ENCODE measurements at places on chromosomes 2 and 18. TPM values are rescaled to one million over a fixed set of nuclear protein-coding genes. Genes with fewer than 3 reads are reported as not detected.

DNA sequence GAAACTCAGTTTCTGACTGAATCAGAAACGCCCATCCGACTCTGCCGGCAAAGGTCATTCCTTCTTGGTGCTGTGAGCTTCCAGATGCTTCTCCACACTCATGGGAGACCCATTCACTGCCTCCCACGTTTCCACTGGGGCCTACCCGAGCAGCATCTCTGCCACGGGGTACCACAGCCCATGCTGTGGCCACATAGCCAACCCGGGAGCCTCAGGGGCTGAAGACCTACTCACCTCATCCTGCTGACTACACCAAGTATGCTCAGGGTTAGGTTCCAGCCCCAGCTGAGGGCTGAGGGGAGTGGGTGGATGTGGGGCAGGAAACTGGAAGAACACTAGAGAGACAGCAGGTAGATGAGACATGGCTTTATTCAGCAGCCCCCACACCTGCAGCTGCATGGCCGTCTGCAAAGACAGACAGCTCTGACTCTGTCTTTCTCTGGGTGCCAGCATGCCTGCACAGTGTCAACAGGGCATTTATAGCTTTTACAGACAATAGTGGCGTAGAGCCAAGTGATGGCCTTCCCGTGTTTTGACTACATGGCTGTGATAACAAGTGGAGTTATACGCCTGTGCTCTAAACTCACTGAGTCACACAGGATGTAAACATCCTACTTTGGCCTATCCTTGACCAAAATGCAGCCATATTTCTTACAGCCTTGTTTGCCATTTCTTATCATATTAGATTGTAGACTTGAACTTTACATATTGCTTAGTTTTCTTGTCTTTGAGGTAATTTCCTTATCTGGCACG is 16.5 kb upstream of the KLHL23 start:
- no peaks in the 10 kb centered on the region for H3K36me3 ChIP-seq
- no peak overlapping the region for H3K27ac ChIP-seq
- DNase-seq: no peak
- H3K4me3 ChIP-seq: no peak overlapping the region

DNA sequence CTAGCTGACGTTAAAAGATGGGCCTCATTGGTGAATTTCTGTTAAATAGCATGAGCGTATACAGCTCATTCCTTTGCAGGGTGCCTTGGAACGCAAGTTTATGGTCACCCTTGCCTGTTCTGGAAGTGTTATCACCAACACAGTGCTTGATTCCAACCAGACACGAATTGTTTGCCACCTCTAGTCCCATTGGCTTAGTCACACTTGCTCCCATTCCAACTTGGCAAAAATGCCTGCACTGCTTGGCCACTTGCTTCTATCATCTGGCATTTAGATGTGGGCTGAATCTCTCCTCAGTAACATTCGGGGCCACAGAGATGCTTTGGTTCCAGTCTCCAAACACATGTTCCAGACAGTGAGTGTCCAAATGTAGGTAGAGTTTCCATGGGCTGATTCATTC is 27.5 kb upstream of the ACVR1 start:
- H3K27me3 ChIP-seq: peaks cover 13% of the 10 kb centered on the region
- DNase-seq: no peak
- peaks cover 10% of the 10 kb centered on the region for H3K4me1 ChIP-seq
- H3K36me3 ChIP-seq: no peaks in the 10 kb centered on the region
- no peak overlapping the region for H3K4me3 ChIP-seq
- H3K27ac ChIP-seq: no peak overlapping the region

DNA sequence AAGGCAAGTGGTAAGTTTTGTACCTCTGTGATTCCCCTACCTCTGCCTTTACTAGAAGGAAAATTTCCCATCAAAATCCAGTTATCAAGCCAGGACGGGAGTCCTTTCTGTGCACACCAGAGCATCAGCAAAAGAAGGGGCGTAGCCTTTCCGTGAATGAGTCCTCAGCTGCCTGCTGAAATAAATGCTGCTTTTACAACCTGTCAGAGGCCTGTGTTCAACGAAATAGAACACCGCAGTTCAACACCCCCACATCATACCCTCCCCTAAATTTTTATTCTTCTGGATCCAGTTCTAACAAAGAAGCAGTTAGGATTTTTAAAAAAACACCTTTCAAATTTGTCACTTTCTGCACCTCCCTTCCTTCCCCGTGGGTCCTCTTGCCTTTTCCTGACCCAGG is 135.8 kb downstream of the SETBP1 start:
- H3K27ac ChIP-seq: peak overlapping the region; percentile 47
- no peak overlapping the region for H3K4me3 ChIP-seq
- no peaks in the 10 kb centered on the region for H3K27me3 ChIP-seq
- DNase-seq: no peak
- H3K36me3 ChIP-seq: peaks cover 11% of the 10 kb centered on the region

DNA sequence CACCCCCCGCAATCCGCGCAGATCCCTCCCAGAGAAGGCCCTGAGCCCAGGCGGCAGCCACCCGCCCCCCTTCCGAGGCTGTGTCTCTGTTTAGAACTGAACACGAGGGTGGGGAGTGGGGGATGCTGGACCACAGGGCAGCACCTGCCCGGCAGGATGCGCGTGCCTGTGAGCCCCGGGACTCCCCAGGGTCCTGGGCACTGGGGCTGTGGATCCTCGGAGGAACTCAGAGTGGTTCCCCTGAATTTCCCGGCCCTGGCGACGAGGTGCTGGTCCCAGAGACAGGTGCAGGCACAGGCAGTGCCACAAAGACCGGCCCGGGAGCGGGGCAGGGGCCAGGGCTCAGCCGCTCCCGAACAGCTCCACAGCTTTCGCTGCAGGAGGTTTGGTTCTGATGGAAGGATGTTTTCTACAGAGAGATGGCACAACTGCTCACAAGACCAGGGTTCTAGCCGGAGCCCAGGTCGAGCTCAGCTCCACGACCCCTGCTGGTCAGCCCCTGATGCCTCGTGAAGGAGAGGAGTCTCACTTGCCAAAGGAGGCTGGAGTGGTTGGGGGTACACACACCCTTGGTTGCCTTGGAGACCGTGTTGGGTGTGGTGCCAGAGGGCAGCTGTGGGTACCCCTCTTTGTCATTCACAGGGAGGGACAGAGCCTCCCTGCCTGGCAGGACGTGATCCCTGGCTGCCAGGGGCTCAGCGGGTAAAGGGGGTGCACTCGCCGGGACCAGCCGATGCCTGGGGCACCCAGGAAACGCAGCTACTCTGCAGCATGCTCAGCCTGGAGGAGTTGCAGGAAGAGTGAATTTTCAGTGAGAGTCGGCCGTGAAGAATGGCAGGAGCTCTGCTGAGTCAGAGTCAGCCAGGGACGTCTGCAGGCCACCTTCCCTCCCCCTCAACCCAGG is 4.4 kb upstream of the NEU4 start:
- no peak for DNase-seq
- peaks cover 5% of the 10 kb centered on the region for H3K4me1 ChIP-seq
- no peak overlapping the region for H3K27ac ChIP-seq
- peak overlapping the region; percentile 47 for H3K4me3 ChIP-seq
- H3K36me3 ChIP-seq: no peaks in the 10 kb centered on the region

GRCh38 chr2:175304541-175304940 is 123.0 kb upstream of the ATP5MC3 start:
- peaks cover 20% of the 10 kb centered on the region for H3K27me3 ChIP-seq
- H3K27ac ChIP-seq: no peak overlapping the region
- no peak for DNase-seq
- H3K4me3 ChIP-seq: no peak overlapping the region
- H3K4me1 ChIP-seq: no peaks in the 10 kb centered on the region
- H3K36me3 ChIP-seq: no peaks in the 10 kb centered on the region

DNA sequence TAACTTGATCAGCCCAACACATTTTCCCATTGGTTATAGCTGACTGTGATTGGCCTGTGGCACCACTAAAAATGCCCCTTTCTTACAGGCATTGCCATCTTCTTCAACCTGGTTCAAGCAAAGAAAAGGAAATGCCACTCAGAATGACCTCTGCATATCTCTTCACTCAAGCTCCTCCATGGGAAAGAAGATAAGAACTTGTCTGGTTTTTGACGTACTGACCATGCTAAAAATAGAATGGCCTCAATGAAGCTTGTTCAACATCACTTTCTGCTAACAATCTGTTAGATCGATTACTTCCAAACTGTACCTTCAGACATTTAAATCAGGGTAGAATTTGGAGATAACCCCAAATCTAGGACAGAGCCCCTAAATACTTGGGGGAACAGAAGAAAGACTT is 109.5 kb downstream of the CABYR start:
- H3K27me3 ChIP-seq: peaks cover 19% of the 10 kb centered on the region
- DNase-seq: no peak
- no peaks in the 10 kb centered on the region for H3K36me3 ChIP-seq
- H3K4me3 ChIP-seq: no peak overlapping the region
- H3K4me1 ChIP-seq: peaks cover 7% of the 10 kb centered on the region
- H3K27ac ChIP-seq: no peak overlapping the region

DNA sequence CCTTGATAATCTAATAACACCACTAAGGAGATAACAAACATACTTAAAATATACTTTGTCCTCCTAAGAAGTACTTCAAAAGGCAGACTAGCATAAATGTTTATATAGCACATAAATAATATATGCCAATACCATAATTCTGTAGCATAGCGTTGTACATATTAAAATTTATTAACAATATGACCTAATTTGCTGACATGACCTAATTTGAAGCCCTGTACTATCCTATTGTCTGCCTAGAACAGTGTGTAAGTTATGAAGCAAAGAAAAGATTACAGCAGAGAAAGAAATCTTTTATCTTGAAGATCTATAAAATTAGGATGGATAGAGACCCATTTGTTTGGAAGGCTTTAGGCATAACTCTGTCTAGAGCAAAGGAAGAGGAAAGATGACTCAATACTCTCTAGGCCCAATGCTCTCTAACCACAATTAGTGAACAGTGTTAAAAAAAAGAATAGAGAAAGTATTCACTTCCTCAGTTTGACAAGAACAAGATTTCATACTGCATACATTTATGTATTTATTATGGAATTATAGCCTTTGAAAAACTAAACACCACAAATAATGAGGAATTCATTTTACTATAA is 231.3 kb downstream of the ZRANB3 start:
- no peak overlapping the region for H3K27ac ChIP-seq
- H3K27me3 ChIP-seq: no peaks in the 10 kb centered on the region
- H3K4me1 ChIP-seq: no peaks in the 10 kb centered on the region
- H3K36me3 ChIP-seq: peaks cover 22% of the 10 kb centered on the region
- DNase-seq: no peak

- no peak overlapping the region for H3K27ac ChIP-seq
- H3K4me1 ChIP-seq: peaks cover 5% of the 10 kb centered on the region
- DNase-seq: no peak
Observed at GRCh38 chr2:101111917-101112771, 39.0 kb downstream of the TBC1D8 start.

DNA sequence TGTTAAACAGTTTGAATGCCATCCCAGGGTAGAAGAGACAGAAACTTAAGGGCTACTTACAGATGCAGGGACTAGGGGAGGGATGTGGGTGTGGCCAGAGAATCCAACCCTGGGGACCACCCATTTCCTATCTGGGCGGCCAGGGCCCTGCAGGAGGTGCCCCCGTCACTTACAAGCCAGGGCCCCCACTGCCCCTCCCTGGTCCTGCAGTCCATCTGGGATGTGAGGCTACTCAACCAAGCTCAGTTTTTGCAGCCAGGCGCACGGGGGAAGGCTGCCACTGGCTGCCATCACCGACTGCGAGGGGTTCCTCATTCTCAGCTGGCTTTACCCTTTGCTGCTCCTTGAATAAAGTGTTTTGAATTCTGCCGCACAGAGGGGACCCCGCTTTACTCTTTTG is 42.1 kb downstream of the RRM2 start:
- no peaks in the 10 kb centered on the region for H3K36me3 ChIP-seq
- no peak for DNase-seq
- no peak overlapping the region for H3K4me3 ChIP-seq

DNA sequence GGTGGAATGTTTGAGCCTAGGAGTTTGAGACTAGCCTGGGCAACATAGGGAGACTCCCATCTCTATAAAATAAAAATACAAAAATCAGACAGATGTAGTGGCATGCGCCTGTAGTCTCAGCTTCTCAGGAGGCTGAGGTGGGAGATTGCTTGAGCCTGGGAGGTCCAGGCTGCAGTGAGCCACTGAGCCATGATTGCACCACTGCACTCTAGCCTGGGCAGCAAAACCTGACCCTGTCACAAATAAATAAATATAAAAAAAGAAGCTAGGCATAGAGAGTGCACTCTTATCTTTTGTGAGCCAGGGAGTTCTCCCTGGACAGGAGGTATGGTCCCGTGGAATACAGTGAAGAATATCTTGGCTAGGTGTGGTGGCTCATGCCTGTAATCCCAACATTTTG is 11.0 kb upstream of the KYNU start:
- peak overlapping the region; percentile 35 for H3K4me3 ChIP-seq
- no peaks in the 10 kb centered on the region for H3K36me3 ChIP-seq
- H3K27ac ChIP-seq: no peak overlapping the region
- DNase-seq: no peak
- H3K27me3 ChIP-seq: no peaks in the 10 kb centered on the region

- H3K36me3 ChIP-seq: peaks cover 30% of the 10 kb centered on the region
- DNase-seq: no peak
- no peak overlapping the region for H3K27ac ChIP-seq
- H3K27me3 ChIP-seq: peaks cover 65% of the 10 kb centered on the region
- no peak overlapping the region for H3K4me3 ChIP-seq
Observed at GRCh38 chr2:1045109-1045508, 94.5 kb downstream of the SNTG2 start.

DNA sequence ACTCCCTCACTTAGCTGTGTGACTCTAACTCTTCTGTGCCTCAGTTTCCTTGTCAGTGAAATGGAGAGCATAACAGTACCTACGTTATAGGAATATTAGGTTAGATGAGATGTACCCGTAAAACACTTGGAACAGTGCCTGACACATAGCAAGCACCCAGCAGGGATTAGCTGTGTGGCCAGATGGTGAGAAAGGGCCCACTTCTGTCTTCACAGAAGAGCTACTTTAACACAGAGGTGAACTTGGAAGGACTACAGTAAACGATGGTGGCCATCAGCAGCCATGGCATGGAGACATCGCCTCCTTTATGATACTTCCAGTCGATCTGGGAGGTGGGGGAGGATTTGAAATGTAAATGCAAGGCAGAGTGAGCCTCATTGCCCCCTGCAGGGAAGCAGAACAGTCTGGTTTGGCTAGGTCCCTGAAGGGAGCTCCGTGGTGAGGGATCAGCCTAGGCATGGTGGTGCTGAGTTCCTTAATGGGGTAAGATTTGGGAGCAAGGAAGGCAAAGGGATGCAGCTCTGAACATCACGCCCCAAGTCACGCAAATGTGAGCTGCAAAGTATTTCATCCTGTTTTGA is 101.7 kb upstream of the ALPP start:
- no peaks in the 10 kb centered on the region for H3K27me3 ChIP-seq
- no peak overlapping the region for H3K27ac ChIP-seq

GRCh38 chr2:16624436-16624780 is 41.2 kb downstream of the CYRIA start:
- H3K4me3 ChIP-seq: peak overlapping the region; percentile 59
- H3K4me1 ChIP-seq: peaks cover 82% of the 10 kb centered on the region
- H3K27ac ChIP-seq: peak overlapping the region; percentile 75

Gene PDE11A
- not detected for total RNA-seq

Gene ARHGAP15
- total RNA-seq: 80.6 TPM

Gene MERTK
- total RNA-seq: 0.40 TPM

Gene MC4R
- not detected for total RNA-seq

Gene SRD5A2
- total RNA-seq: not detected

Gene VIT
- total RNA-seq: not detected
